Chondrocyte (in vitro differentiated cells): ENCODE measurements at places on chromosomes 13 and 19.

DNA sequence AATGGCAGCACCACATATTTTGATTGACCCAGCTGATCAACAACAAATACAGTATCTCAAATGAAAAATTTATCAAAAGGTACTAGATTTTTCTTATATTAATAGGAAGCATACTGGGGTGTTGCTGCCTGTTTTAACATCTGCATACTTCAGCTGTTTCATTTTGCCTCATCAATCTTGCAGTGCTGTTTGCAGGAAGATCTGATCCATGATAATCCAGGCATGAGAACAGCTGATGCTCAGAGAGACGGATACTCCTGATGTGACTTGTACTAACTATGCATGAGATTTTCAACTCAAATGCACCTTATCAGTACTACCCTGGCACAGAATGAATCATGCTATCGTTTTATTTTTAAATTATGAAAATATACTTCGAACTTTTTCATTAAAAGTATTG is 2136.8 kb downstream of the PCDH9 start:
- no peaks in the 10 kb centered on the region for H3K27me3 ChIP-seq
- no peak overlapping the region for H3K27ac ChIP-seq
- no peaks in the 10 kb centered on the region for H3K36me3 ChIP-seq
- DNase-seq = no peak
- H3K4me1 ChIP-seq = no peaks in the 10 kb centered on the region

DNA sequence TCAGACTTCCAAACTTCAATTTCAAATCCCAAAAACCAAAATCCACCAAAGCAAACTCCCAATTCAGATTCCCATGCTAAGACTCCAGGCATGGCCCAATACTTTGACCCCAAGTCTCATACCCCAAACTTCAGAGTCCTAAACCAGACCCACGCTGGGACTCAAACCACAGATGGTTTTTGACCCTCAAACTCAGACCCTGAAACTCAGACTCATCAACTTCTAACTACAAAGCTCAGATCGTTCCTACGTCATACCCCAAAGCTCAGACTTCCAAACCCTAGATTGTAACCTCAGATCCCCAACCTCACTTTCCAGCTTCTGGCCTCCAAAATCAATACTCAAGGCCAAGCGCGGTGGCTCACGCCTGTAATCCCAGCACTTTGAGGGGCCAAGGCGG is 11.9 kb downstream of the RYR1 start:
- DNase-seq = no peak
- no peaks in the 10 kb centered on the region for H3K36me3 ChIP-seq
- no peak overlapping the region for H3K4me3 ChIP-seq
- peaks cover 38% of the 10 kb centered on the region for H3K27me3 ChIP-seq
- H3K4me1 ChIP-seq = no peaks in the 10 kb centered on the region

DNA sequence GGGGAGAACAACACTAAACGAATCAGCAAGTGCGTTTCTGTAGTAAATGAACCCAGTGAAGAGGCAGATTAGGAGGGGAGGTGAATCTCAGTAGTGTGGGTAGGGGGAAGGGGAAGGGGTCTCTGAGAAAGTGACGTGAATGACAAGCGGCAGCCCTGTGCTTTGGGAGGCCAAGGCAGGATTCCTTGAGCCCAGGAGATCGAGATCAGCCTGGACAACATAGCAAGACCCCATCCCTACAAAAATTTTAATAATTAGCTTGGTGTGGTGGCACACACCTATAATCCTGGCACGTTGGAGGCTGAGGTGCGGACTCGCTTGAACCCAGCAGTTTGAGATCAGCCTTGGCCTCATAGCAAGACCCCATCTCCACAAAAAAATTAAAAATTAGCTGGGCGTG is 8.1 kb downstream of the PLK5 start:
- no peak for DNase-seq
- H3K36me3 ChIP-seq = peaks cover 3% of the 10 kb centered on the region
- peaks cover 6% of the 10 kb centered on the region for H3K27me3 ChIP-seq
- H3K4me3 ChIP-seq = no peak overlapping the region

- no peak within 1 kb of the TSS for H3K27ac ChIP-seq
- peaks cover 7% of the 10 kb centered on the region for H3K4me1 ChIP-seq
- no peaks in the 10 kb centered on the region for H3K36me3 ChIP-seq
- H3K4me3 ChIP-seq = no peak within 1 kb of the TSS
- no peak for DNase-seq
These were observed at the start of gene NTN5 for GRCh38 chr19:48672994-48673393. NTN5 (minus strand) TSS chr19:48673017; CDS start chr19:48670986, 2,031 bp downstream.

DNA sequence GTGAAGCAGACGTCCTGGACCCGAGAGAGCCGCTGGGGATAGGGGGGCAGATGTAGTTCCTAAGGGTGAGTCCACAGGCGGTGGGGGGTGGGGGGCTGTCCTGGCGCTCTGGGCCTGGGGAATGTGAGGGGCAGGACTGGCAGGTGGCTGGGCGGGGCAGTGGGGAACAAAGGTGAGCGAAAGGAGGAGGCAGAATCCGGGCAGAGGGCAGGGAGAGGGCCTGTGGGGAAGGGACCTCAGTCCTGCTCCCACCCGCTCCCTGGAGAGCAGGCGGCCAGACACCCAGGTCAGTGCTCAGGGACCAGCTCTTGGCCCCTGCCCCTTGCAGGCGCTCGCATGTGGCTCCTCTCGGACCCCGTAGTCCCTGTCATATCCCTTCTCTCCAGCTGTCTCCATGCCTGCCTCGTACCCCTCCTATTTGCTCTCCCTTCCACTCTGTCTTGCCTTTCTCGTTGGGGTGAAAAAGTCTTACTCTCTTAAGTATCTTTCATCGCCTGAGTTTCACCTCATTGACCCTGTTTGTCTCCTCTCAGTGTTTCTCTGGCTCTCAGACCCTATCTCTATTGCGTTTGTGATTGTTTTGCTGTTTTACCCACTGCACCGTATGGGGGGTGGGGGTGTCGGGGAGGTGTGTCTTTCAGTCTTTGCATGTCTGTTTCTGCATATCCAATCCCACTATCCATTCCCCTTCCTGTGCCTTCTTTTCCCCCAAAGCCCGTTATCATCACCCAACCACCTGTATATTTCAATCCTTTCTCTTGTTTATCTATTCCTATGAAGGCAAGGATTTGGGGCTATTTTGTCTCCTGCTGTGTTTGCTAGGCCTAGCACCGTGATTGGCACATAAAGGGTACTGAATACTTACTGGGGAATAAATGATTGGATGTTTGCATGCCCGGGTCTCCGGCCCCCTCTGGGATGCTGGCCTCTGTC is 5.8 kb downstream of the SPHK2 start:
- H3K27me3 ChIP-seq = no peaks in the 10 kb centered on the region
- H3K4me1 ChIP-seq = peaks cover 36% of the 10 kb centered on the region
- H3K27ac ChIP-seq = peak overlapping the region; percentile 61

GRCh38 chr13:24922387-24922744 is 158.4 kb downstream of the RNF17 start:
- H3K36me3 ChIP-seq = no peaks in the 10 kb centered on the region
- H3K4me3 ChIP-seq = peak overlapping the region; percentile 98
- peak overlapping the region; percentile 97 for H3K27ac ChIP-seq
- peaks cover 1% of the 10 kb centered on the region for H3K27me3 ChIP-seq
- H3K4me1 ChIP-seq = peaks cover 17% of the 10 kb centered on the region
- DNase-seq = no peak

DNA sequence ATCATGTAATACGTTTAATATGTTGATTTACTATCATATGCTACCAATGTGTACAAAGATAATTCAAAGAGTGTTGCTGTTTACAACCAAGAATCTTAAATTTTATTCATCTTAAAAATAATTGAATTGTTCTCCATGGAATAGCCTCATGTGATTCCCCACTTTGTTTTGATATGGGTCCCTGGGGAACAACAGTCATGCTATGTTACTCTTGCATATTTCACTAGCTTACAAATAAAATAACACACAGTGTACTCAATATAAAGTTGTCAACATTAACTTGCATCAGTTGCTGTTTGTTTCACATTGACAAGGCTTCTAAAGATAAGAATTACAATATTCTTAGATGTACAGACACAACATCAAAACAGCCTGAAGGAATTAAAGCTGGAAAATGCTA is 2.3 kb downstream of the ENOX1 start:
- H3K36me3 ChIP-seq = no peaks in the 10 kb centered on the region
- no peak for DNase-seq
- H3K4me3 ChIP-seq = no peak overlapping the region
- H3K4me1 ChIP-seq = peaks cover 19% of the 10 kb centered on the region

- peaks cover 43% of the 10 kb centered on the region for H3K4me1 ChIP-seq
- no peak overlapping the region for H3K4me3 ChIP-seq
- H3K36me3 ChIP-seq = peaks cover 4% of the 10 kb centered on the region
- H3K27me3 ChIP-seq = no peaks in the 10 kb centered on the region
- H3K27ac ChIP-seq = peak overlapping the region; percentile 76
- DNase-seq = no peak
These were observed 150.4 kb downstream of the PDS5B start for GRCh38 chr13:32736648-32737047.

- H3K27ac ChIP-seq = no peak overlapping the region
- H3K4me1 ChIP-seq = peaks cover 10% of the 10 kb centered on the region
- no peak overlapping the region for H3K4me3 ChIP-seq
- no peaks in the 10 kb centered on the region for H3K36me3 ChIP-seq
- no peaks in the 10 kb centered on the region for H3K27me3 ChIP-seq
These were observed 138.9 kb upstream of the RFC3 start for GRCh38 chr13:33678906-33679657.

DNA sequence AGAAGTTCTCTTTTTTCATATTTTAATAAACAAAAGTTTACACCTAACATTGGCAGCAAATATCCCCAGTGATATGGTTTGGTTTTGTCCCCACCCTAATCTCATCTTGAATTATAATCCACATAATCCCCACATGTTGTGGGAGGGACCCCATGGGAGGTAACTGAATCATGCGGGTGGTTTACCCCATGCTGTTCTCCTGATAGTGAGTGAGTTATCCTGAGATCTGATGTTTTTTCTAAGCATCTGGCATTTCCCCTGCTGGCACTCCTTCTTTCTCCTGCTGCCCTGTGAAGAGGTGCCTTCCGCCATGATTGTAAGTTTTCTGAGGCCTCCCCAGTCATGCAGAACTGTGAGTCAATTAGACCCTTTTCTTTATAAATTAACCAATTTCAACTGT is 214.7 kb downstream of the SLITRK1 start:
- H3K27me3 ChIP-seq = no peaks in the 10 kb centered on the region
- H3K36me3 ChIP-seq = no peaks in the 10 kb centered on the region
- DNase-seq = no peak
- no peak overlapping the region for H3K27ac ChIP-seq
- no peak overlapping the region for H3K4me3 ChIP-seq
